Umbilical cord (tissue), 2 donors: ENCODE measurements at places on chromosomes 2 and 18. TPM values are rescaled to one million over a fixed set of nuclear protein-coding genes. Genes with fewer than 3 reads are reported as not detected.

The GRHL1 gene
- 13.2 TPM for total RNA-seq

The NEU2 gene
- not detected for total RNA-seq

DNA sequence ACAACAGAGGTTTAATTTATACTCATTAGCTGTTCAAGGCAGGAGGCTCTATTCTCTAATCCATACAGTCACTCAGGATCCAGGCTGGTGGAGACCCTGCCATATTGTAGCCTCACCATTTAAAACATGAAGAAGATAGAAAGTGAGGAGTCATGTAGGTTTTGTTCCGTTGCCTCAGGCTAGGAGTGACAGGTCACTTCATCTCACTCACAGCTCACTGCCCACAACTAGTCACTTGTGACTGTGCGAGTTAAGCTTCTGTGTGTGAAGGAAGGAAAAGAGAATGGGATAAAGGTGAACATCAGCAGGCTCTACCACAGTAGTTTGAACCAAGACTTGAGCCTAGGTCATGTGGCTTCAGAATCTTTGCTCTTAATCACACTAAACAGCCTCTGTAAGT, 9.0 kb upstream of the IGFBP2 start:
- no peak for DNase-seq

- DNase-seq: peak; percentile 95
Observed at GRCh38 chr2:41998186-41999127, 49.4 kb upstream of the PKDCC start.

- DNase-seq: peak; percentile 80
Observed at GRCh38 chr2:181805228-181806038, 86.1 kb upstream of the ITPRID2 start.

GRCh38 chr2:138711812-138712211, 68.4 kb downstream of the NXPH2 start:
- no peak for DNase-seq

GRCh38 chr2:11798701-11799435, 52.4 kb downstream of the LPIN1 start:
- DNase-seq: no peak

DNA sequence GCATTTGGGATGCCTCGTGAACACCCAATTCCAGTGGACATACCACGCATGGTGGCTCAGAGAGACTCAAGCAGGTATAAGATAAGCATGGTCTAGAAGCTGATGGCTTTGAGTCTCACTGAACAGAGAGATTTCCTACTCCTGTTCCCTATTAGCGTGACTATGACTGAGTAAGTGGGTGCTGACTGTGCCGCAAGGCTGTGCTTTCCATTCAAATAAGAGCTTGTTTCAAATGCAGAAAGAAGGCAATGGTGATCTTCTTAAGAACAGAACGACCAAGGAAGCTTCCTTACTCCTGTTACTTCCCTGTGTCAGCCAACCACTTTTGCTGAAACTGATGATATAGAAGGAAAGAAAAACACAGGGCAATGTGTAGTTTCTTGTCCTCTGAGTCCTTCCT, 63.5 kb upstream of the IGFBP2 start:
- DNase-seq: no peak

- peak; percentile 65 for DNase-seq
Observed at GRCh38 chr2:37827911-37828511, 97.1 kb upstream of the RMDN2 start.

DNA sequence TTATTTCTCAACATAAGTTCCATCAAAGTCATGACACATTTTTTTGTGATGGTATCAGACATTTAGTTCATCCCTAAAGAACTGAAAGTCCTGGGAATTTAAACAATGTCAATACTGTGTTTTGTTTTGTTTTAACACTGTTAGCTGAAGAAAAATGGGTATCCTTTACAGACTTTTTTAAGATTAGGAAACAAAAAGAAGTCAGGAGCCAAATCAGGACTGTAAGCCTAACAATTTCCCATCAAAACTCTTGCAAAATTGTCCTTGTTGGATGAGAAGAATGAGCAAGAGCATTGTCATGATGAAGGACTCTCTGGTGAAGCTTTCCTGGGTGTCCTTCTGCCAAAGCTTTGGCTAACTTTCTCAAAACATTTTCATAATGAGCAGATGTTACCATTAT, 69.4 kb downstream of the SRD5A2 start:
- DNase-seq: no peak

- DNase-seq: peak; percentile 81
Observed at GRCh38 chr18:9594823-9595596, 19.3 kb downstream of the PPP4R1 start.

DNA sequence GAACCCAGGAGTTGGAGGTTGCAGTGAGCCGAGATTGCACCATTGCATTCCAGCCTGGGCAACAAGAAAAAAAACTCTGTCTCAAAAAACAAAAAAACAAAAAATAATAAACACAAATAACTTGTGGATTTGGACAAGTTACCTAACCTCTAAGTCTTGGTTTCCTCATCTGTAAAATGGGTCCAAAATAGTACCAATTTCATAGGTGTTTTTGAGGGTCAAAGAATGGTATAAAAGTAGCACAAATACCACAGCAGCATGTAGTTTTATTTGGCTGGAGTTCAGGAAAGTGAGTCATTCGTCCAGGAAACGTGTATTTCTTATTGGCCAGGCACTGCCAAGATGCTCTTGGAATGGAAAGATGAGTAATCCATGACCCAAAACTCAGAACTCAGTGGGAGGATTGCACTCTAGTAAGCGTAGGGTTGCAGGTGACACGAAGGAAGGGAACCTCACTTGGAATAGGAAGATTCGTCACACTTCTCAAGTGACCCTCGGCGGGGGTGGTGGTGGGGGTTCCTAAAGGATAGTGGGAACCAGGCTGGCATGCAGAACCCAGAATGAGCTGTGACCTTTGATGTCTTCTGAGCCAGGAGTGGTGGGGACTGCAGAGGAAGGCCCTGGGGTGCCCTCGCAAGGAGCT, 24.4 kb downstream of the GRHL1 start:
- DNase-seq: peak; percentile 81
